CD14-positive monocyte (primary cell): ENCODE measurements at places on chromosomes 3 and 15.

DNA sequence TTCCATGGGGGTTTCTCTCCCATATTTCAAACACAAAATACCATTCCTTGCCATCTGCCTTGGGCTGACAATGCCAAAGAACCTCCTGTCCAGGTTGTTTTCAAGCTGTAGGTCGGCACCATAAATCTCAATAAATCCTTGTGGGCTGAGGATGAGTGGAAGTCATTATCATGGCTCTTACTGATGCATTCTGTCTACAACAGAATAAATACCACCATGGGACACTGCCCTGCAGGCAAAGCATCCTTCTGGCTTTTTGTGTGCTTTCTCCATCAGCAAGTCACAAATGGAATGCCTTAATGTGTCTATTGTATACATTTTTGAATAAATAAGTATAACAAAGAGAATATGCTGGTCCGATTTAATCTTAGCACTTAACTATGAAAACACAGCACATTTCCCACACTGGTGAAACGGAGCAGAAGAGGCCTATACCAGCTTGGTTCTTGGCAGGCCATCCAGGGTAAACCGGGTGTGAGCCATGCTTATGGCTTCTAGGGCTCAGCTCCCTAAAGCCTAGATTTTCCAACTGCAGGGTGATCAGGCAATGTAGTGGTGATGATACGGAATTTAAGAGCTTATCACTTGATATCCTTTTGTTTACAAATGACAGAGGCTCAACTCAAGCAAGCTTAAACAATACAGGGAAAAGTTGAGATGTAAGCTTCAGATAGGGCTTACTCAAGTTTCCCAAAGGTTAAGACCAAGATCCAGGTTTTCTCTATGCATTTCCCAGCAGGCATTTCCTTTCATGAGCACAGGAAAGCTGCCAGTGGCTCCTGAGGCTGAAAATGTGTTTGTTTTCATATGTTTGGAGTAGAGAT is 133.2 kb upstream of the LRTM1 start:
- no peak for DNase-seq

DNA sequence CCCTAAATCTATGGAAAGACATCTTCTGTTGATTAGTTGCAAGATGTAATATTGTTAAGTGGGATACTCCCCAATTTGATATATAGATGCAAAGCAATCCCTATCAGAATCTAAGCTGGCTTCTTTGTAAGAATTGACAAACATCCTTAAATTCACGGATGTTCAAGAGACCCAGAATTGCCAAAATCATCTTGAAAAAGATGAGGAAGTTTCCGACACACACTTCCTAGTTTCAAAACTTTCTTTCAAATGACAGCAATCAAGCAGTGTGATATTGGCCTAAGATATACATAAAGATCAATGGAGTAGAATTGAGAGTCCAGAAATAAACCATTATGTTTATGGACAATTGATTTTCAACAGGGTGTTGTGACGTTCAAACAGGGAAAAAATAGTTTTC is 383.6 kb downstream of the LPP start:
- DNase-seq = peak; percentile 39

DNA sequence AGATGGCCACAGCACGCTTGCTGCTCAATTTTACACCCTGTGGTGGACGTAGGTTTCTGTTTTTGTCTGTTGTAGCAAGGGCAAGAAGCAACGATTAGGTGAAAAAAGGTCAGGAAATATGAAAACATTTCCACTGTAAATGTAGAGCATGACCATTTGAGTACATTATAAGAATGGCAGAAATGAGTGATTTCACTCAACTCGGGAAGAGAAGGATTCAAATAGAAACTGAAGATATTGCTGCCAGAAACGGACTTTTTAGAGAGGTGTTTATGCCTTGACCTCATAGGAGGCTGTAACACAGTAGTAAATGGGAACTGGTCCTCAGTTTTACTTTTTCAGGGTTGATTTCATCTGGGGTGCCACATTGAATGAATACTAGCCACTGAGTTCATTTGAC is 33.1 kb upstream of the GASK1A start:
- DNase-seq = no peak

- DNase-seq = no peak
These were observed 48.9 kb upstream of the MME start for GRCh38 chr3:155031186-155031585.

DNA sequence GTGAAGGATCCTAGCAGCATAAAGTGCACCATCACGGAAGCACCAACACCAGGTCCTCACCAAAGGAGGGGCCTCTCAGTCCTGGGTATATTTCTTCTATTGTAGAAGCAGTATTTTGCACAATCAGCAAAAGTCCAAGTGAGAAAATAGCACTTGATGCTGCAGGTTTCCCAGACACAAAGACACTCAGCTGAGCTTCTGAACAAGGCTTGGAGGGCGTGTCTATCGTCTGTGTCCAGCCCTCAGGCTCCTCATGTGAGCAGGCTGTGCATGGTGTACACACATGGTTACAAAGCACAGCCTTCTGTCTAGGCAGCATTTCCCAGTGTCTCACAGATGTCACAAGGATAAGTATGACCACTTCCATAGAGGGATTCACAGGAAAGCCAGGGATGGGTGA is 98.3 kb upstream of the SPATA12 start:
- no peak for DNase-seq

DNA sequence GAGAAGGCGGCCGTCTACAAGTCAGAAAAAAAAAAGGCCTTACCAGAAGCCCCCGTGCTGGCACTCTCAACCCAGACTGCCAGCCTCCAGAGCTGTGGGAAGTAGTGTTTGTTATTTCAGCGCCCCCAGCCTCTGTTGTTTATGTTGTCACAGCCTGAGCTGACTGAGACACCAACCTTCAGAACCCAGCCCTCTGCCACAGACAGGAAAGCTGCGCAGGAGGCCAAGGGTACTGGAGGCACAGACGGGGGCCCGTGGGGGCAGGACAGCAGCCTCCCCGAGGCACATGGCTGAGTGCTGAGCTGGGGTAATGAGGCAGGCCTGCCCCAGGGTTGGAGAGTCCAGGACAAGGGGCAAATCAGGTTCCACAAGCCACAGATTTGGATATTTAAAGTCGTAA is 33.7 kb downstream of the HCN4 start:
- no peak for DNase-seq

- DNase-seq = no peak
These were observed 29.6 kb upstream of the TLE3 start for GRCh38 chr15:70127288-70127746.

GRCh38 chr3:5011555-5012256 is 32.5 kb downstream of the BHLHE40 start:
- DNase-seq = peak; percentile 84

- no peak for DNase-seq
These were observed 1.3 kb downstream of the SLC7A14 start for GRCh38 chr3:170584585-170585007.

GRCh38 chr3:119322021-119322834 is 28.0 kb downstream of the ARHGAP31 start:
- DNase-seq = peak; percentile 44

- no peak for DNase-seq
These were observed 17.3 kb downstream of the SPATA12 start for GRCh38 chr3:57077630-57078343.

DNA sequence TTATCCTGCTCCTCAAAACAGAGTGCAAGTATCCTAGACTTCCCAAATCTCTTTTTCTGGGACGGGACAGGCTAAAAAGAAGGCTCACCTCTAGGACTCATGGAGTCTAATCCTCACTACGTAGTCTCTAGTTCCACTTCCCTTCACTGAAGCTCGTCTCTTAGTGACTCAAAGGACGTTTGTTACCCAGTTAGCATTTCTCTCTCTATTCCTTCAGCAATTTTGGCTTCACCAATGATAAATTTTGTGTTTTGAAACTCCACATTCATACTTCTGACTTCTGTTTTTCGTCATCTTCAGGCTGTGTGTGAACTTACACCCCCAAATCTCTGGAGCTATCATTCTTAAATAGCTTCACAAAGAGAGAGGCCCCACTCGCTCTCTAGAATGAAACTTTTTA is 627.1 kb downstream of the NAALADL2 start:
- DNase-seq = no peak

GRCh38 chr3:159964166-159964973 is 24.3 kb upstream of the IL12A start:
- DNase-seq = no peak

DNA sequence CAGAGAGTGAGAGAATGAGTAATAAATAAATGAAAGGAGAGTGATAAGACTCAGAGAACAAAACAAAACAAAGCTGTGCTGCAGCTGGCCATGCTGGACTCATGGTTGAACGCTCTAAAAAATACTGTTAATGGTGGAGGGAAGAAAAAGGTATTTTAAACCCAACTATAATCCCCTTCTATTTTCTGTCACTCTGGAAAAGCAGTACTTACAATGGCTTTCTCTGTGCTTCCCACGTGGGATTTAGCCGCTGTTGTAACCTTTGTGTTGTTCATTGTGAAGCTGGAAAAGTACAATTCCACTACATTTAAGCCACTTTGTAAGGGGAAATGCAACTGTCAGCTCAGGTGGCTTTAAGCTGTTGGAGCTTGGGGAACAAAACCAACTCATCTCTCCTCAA is 917.7 kb downstream of the IGSF11 start:
- no peak for DNase-seq

DNA sequence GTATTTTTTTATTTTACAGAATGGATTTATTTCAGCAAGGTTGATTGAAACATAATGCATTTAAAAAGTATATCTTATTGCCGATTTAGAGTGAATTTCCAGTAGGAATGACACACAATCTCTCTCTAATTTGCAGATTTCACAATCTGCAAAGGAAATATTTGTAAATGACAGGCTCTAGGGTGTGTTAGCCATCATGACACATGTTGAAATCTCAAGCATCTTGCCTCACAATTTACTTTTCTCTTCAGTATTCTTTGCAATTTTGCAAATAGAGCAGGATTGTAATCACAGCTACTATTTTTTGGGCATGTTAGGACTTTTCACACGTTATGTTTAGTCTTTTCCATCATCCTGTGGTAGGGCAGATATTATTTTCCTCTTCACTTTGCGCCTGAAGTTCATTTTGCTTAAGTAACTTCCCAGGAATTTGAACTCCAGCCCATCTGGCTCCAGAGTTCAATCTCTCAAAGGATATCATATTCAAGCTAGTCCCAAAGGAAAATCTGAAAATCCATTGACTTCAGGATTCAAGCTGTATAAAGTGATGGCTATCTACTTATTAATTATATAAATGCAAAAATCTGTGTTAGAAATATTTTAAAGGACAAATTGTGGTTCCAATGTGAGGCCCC is 55.4 kb downstream of the ATP13A4 start:
- peak; percentile 44 for DNase-seq

DNA sequence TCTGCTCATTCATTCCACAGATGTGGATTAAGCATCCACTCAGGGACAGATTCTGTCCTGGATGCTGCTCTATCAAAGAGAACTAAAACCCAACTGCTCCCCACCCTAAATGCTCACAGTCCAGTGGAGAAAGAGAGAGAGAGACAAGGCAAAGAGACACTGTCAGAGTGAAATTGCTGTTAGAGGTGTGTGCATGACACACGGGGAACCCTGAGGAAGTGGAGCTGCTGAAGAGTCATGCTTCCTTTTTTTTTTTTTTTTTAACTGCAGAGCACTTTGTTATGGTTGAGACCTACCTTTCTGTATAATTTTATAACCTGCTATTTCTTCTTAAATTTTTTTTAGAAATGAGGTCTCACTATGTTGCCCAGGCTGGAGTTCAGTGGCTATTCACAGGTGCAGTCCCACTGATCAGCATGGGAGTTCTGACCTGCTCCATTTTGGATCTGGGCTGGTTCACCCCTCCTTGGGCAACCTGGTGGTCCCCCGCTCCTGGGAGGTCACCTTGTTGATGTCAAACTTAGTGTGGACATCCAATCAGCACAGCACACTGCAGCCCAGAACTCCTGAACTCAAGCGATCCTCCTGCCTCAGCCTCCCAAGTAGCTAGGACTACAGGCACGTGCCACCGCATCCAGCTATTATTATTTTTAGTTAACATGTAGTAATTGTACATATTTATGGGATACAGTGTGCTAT is 18.2 kb upstream of the PSTPIP1 start:
- DNase-seq = peak; percentile 83

GRCh38 chr15:62380011-62380410 is 214.9 kb upstream of the C2CD4B start:
- DNase-seq = no peak

GRCh38 chr15:78810362-78811123 is 721 bp downstream of the ADAMTS7 start:
- DNase-seq = no peak

- DNase-seq = no peak
These were observed 40.8 kb upstream of the FILIP1L start for GRCh38 chr3:100155128-100155527.

- no peak for DNase-seq
These were observed 315.0 kb downstream of the OCA2 start for GRCh38 chr15:27784107-27784506.

GRCh38 chr3:35757991-35758757 is 118.8 kb downstream of the ARPP21 start:
- no peak for DNase-seq

- DNase-seq = no peak
These were observed 102.3 kb downstream of the P2RY1 start for GRCh38 chr3:152937234-152937633.

GRCh38 chr3:29164825-29165224 is 116.0 kb upstream of the RBMS3 start:
- DNase-seq = no peak

DNA sequence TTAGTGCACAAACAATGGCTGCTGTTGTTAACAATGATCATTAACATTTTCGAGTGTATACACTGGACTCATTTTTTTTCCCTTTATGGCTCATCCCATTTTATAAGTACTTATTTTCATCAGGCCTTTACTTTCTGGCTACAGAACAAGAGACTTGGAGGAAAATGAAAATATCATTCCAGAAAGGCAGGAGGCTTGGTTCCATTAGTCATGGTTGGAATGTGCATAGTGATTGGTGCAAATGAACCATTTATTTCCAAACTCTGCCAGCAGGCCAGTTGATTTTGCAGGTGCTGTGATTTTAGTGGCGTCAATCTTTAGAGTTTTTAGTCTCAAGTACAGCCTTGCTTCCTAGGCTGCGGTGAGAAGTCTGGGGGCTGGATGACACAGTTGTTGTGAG is 151.8 kb downstream of the ITPR1 start:
- no peak for DNase-seq

GRCh38 chr15:71323082-71323481 is 207.8 kb downstream of the THSD4 start:
- no peak for DNase-seq

DNA sequence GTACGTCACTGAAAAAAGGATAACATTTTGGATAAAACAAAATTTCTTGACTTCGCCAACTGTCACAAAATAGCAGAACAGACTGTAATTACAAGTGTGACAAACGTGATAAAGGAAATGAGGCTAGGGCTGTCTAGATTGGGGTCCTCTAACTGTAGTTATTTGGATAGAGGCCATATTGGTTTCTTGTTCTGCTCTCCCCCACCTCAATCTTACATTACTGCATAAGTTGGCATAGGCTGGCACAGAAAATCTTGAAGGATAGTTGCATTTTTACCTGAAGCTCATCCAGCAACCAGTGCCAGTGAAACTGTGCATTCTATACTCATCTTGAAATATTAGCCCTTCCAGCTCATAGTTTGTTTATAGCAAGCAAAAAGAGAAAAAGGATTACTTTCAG is 84.6 kb downstream of the ITPR1 start:
- no peak for DNase-seq
